ENCODE measurements at places on chromosomes 11 and 22.
A peak's percentile ranks its signal among the peaks of the same experiment; 100 is the strongest.

DNA sequence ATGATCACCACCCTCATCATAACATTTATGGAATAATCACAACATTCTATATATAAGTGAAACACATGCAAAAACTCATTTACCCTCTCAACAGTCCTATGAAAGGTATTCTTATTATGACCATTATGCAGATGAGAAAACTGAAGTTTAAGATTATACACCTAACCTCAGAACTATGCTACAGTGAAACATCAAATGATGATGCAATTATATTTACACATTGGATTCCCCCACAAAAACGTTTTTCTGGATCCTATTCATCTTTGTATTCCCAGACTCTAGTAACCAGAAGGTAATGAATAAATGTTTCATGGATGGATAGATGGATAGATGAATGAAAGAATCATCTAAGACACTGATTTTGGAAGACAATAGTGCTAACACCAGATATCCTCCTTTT, 54.8 kb downstream of the TCP11L1 start:
- DNase-seq, result no peak

DNA sequence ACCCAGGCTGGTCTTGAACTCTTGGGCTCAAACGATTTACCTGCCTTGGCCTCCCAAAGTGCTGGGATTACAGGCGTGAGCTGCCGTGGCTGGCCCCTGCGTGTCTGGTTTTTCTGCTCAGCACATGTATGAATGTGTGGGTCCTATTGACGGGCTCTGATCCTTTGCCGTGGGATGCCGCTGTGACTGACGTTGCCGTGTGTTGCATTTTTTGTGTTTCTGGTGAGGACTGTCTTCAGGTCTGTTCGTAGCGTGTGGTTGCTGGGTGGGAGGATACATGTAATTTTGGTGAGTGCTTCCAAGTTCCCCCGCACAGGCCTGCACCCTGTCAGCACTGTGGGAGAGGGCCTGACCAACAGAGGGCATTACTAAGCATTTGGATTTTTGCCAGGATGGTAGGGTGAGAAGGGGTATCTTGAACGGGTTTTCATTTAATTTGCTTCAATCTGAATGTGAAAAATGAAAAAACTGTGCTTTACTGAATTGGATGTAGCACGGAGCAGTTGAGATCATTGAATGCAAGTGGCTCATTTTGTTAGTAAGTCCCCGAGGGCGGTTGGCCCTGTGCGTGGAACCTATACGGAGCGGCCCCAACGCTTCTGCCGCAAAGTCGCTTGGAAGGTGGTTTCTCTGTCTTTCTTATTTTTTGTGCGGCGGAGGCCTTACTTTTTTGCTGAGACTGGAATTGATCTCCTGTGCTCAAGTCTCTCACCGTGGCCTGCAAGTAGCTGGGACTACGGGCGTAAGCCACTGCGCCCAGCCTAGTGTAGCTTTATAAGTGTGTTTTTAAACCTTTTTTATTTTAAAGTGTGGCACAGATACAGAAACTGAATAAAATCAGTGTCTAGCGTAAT, 8.2 kb downstream of the ZBED4 start:
- DNase-seq, result no peak

DNA sequence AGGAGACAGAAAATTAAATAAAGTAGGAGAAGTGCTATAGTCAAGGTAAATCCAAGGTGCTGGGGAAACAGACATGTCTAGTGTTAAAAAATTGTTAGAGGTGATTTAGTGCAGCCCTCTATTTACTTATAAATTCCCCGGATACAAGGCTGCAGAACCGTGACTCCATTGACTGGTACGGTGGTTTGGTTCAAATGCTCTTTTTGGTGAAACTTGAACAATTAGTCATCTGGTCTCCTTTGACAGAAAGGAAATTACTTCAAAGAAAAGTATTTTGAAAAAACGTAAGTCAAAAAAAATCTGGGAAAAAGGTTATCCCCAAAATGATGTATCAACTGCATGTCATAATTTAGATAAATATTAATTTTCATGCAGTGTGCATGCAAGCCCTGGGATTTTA, 399.2 kb downstream of the CNTN5 start:
- no peak for DNase-seq

DNA sequence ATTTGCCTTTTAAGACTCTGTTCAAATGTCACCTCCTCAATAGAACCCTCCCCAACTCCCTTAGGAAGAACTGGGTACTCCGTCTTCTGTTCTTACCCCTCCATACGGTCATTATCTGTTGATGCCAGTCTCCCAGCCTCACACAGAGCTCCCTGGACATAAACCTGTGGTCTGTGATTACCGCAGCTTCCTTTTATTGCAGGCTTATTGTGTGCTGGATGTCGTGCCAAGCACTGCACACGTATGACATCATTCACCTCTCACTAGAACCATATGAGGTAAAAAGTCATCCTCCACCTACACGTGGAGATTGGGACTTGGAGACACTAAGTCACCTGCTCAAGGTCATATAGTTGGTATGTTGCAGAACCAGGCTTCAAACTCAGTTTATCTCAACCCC, 15.3 kb downstream of the PTPN5 start:
- no peak for DNase-seq

GRCh38 chr22:23684026-23684425, 6.8 kb upstream of the RGL4 start:
- no peak for DNase-seq

DNA sequence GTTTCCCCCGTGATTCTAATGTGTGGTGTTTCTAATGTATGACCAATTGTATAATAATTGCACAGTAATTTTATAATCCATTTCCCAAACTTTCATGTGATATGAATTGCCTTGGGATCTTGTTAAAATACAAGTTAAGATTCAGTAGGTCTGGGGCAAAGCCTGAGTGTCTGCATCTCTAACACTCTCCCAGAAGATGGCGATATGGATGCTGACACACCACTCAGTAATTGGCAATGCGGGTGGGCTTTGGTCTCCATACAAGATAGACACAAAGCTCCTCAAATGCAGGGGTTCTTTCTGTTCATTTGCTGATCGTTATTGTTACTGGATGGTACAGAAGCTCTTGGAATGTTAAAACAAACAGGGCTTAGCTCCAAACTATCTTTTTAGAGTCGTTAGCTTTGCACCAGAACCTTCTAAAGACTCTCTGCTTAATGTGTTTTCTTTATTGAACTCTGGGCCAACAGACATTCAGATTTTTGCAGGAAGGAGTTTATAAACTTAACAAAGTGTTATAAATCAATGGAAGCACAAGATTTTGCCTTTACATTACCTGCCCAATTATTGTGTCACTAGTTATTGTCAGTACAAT, 45.4 kb upstream of the ANO3 start:
- DNase-seq, result no peak

DNA sequence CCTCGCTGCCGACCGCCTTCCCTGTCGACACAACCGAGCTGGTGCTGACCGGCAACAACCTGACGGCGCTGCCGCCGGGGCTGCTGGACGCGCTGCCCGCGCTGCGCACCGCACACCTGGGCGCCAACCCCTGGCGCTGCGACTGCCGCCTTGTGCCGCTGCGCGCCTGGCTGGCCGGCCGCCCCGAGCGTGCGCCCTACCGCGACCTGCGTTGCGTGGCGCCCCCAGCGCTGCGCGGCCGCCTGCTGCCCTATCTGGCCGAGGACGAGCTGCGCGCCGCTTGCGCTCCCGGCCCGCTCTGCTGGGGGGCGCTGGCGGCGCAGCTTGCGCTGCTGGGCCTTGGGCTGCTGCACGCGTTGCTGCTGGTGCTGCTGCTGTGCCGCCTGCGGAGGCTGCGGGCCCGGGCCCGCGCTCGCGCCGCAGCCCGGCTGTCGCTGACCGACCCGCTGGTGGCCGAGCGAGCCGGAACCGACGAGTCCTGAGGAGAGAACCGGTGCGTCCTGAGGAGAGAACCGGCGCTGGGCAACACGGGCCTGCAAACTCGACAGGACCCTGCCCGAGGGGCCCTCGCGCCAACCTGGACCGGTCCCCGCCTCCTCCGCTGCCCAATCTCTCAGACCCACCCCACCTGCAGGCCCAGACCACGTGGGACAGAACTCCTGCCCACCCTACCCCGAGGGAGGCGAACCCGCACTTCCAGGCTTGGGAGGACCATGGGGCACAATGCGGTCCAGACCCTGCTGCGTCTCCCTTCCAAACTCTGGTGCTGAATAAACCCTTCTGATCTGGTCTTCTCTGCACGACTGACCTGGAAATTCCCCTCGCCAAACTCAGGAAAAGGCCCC, 866 bp downstream of the GP1BB start:
- no peak for DNase-seq

DNA sequence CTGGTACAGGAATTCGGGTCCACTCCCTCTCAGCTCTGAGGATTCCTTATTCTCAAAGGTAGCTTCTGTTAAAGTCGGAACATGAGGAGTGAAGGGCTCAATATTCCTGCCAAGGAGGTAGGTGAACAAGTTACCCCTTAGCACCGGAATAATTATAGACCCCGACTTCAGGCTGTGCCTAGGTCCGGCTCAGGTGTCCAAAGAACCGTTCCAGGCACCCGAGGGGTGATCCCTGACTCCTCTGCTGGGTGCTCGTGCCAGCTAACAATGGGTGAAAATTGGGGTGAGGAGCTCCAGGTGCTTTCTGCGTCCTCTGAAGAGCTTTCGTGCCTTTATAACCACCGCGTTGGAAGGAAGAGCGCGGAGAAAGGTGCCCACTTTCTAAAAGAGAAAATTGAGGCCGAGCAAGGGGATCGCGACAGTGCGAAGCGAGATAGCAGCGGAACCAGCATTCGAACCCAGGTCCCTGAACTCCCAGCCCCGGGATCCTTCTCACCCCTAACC, 393 bp downstream of the CYB561A3 start:
- no peak for DNase-seq

DNA sequence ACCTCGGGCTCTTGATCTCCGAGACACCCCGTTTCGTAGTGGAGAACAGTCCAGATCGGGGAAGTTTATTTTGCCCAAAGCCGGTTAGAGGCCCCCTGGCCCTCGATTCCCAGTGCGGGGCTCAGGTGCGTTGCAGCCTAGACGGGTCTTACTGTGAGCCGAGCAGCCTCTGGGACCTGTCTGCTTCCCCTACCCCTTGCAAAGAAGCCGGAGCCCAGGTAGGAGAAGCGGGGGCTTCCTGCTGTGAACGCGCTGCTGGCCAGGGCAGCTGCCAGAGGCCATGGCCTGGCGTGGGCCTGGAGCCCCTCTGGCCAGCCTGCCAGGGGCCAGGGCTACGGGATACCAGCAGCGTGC, 621 bp downstream of the TSPO start:
- DNase-seq, result no peak

DNA sequence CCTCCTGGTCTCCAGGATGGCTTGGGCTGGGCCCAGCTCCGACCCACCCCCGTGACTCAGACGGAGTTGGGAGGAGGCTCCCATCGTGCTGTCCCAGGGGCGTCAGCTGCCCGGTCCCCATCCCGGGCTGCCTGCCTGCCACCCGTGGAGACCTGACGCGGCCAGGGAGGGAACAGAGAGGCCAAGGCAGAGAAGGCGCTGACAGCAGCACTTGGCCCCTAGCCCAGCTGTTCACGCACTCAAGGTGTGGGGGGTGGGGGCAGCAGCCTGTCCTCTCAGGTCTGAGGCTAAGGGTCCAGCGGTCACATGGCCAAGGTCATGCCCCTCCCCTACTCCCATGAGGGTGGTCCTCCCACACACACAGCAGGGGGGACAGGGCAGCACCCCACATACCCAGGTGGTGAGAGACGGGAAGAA, 48.6 kb downstream of the ELFN2 start:
- no peak for DNase-seq

- peak; percentile 96 for DNase-seq
These were observed 10.1 kb downstream of the C11orf91 start for GRCh38 chr11:33690290-33691065.

DNA sequence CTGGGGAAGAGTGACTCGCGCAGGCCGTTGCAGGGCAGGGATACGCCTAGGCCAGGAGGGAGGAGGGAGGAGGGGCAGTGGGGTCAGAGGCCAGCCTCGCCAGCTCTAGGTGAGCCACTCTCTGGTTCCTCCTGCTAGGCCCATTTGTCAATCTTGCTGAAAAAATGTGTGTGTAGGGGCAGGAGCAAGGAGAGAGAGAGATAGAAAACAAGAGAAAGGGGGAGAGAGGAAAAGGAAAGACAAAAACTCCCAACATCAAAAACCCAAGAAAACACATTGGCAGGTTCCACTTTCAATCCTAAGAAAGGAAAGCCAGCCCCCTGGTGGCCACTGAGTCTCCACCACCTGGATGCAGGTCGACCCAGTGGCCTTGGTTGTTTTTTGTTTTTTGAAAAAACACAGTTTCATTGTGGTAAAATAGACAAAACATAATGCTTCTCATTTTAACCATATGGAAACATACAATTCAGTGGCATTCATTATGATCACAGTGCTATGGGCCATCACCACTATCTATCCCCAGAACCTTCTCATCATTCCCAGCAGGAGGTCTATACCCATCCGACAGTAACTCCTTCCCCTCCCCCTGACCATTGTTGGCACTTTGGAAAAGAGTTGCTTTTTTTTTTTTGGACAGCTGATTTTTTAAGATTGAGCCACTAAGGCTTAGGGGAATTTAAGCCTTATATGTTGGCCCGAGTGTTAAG, 10.9 kb downstream of the OMP start:
- no peak for DNase-seq

DNA sequence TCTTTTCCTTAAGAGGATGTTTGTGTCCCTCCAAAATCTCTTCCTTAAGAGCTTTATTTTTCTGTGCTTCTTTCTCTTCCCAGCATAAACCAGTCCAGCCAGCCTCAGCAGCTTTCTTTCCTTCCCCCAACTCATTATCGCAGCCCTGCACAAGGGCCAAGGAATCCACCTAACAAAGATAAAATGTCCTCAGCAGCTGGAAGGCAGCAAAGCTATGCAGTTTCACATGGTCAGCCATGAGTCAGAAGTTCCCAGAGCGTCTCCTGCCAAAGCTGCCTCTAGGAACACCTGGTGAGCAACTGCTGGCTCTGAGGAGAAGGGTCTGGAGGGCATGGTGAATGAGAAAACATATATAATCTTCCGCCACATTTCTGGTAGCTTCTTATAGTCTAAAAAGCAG, 45.3 kb upstream of the HMGXB4 start:
- no peak for DNase-seq

DNA sequence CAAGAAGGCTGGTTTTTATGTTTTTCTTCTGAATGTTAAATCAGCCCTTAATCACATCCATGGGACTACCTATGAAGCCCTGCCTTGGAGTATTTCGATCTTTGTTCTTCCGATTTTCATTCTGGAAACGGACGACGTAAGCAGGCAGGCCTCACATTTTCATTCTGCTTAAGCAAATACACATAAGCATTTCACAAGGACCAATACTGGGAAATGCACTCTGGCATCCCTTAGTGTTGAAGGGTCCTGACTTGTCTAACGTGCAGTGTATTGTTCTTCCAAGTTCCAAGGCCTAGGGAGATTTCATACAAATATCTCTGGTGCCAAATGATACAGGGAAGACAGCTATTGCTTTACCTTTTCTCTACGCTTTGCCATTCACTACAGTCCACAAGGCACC, 143.8 kb downstream of the LARGE1 start:
- DNase-seq, result no peak

Measured in keratinocyte (primary cell).